ENCODE measurements at places on chromosomes 5 and 9.

GRCh38 chr9:84439250-84439649 lies 98.7 kb upstream of the SLC28A3 start:
- no peak for DNase-seq

DNA sequence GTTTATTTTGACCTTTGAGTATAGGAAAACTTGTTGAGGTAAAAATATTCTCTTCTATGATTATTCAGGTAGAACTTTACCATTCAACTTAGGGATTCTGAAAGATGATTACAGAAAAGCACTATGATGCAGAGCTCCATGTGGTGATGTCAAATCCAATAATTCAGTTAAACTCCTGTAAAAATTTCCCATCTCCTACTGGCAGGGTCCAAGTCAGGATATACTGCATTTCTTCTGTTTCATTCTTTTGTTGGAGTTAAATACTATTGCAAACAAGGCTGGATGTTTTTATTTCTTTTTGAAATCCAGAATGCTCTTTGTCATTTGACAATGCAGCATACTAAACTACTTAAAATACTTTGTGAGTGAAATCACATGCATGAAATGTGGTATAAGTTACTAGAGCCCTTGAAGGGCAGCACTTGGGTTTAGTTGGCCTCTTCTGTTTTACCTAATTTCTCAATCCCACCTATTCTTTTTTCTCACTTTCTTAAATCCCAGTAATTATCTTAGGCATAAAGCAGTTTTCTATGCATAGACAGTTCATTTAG lies 204.5 kb downstream of the FBXL7 start:
- DNase-seq: no peak

DNA sequence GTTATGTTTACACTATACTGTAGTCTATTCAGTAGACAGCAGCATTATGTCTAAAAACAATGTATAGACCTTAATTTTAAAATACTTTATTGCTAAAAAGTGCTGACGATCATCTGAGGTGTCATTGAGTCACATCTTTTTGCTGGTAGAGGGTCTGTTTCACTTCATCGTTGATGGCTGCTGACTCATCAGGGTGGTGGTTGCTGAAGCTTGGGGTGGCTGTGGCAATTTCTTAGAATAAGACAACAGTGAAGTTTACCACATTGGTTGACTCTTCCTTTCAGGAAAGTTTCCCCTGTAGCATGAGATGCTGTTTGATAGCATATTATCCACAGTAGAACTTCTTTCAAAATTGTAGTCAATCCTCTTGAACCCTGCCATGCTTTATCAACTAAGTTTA lies 150.3 kb downstream of the FBXL7 start:
- DNase-seq: no peak

- no peak for DNase-seq
Measured at GRCh38 chr5:180975338-180975737, 13.3 kb upstream of the BTNL3 start.

- no peak for DNase-seq
Measured at GRCh38 chr9:121566481-121567465, 67.1 kb upstream of the GGTA1 start.

DNA sequence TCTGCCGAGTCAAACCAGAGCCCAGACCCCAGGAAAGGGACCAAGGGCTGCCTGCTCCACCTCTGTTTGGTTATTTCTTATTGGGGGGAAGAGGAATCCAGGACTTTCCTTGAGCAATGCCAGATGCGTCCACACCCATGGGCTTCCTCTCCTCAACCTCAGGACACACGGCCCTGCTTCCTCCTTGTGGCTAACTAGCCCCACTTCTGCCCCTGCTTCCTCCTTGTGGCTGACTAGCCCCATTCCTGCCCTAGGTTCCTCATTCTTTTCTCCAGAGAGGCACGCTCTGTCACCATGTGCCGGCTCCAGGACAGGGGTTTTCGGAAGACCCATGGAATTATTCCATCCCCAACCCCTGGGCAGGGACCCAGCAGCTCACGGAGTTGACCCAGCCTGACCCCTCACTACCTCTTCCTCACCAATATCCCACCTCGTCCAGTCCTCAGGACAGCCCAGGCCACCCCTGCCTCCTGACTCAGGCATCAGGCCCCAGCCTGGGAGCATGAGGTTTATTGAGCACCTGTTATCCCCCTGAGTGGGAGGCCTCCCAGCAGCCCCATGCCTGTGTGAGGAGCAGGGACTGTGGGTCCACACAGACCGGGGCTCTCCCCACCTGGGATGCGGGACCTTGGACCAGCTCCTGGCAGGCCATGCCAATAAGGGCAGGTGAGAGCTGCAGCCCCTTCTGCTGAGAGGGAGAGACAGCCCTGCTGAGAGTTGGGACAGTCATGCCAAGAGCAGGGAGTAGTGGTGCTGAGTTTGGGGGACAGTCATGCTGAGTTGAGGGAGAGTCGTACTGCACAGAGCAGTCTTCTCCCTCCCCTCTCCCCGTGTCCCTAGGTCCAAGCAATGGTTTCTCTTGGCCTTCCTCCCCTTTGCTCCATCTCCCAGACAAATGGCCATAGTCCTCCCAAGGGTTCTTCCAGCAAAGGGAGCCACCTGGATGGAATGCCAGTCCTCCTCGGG lies 11.8 kb upstream of the FCN1 start:
- DNase-seq: no peak

DNA sequence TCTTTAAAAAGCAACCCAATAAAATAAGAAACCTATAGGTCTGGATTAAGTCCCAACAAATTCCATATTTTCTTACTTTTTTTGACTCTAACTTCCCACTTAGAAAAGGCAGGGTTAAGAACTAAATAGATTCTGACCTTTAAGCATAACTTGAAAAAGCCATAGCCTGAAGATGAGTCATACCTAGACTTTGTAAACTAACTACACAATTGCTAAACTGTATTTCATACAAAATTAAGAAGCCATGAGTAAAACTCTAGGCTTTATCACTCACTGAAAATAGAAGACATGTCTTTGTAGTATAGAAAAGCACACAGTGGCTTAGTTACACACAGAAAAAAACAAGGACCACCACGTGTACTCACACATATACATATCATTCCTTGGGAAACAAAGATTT lies 51.5 kb downstream of the MLLT3 start:
- no peak for DNase-seq

DNA sequence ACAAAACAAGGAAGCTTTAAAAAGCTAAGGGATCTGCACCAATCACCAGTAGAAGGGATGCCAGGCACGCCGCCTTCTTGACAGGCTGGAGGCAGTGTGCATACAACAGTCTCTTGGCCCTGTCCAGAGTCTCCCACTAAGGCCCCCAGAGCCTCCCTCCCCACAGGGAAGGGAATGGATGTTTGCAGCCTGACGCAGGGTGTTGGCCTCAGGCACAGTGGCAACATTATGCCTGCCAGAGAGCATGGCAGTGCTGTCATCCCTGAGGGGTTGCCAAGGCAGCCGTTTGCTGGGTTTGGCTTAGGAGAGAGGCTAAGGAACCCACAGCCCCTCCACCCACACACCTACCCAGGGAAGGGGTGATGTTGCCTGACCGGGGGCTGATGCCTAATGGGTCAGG lies 4.8 kb downstream of the HBEGF start:
- DNase-seq: peak; percentile 35

- no peak for DNase-seq
Measured at GRCh38 chr9:74078647-74079046, 418.5 kb upstream of the RORB start.

- no peak for DNase-seq
Measured at GRCh38 chr9:6525326-6526045, 112.5 kb downstream of the UHRF2 start.

DNA sequence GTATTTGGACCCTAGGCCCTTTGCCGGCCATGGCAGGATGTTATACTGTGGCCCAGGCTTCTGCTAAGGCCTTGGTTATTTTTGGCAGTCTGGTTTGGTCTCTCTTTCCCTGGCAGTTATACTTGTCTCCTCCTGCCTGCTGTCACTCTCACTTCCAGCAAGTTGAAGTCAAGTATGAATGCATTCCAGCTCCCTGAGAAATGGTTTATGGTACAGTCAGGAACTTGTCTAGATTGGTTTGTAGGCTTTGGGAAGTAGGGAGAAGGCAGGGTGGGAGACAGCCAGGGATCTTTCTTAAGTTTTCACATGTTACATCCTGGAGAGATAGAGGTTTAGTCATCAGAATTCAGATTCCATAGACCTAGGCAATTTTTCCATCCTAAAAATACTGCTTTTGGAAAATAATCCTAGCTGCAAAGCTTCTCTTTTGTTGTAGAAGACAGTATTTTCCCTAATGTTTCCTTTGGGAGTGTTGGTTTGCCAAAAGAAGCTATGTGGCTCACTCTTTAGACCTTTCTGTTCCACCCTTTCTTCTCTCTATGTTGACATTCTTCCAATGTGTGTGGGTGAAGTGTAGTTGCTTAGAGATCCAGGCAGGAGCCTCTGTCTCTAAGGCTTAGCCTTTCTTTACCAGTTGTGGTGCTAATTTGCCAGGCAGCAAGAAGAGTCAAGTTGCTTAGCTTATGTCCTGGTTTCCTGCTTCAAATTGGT lies 2.5 kb upstream of the KDM3B start:
- no peak for DNase-seq

GRCh38 chr9:121885345-121885901 lies 207.7 kb downstream of the TTLL11 start:
- DNase-seq: no peak

DNA sequence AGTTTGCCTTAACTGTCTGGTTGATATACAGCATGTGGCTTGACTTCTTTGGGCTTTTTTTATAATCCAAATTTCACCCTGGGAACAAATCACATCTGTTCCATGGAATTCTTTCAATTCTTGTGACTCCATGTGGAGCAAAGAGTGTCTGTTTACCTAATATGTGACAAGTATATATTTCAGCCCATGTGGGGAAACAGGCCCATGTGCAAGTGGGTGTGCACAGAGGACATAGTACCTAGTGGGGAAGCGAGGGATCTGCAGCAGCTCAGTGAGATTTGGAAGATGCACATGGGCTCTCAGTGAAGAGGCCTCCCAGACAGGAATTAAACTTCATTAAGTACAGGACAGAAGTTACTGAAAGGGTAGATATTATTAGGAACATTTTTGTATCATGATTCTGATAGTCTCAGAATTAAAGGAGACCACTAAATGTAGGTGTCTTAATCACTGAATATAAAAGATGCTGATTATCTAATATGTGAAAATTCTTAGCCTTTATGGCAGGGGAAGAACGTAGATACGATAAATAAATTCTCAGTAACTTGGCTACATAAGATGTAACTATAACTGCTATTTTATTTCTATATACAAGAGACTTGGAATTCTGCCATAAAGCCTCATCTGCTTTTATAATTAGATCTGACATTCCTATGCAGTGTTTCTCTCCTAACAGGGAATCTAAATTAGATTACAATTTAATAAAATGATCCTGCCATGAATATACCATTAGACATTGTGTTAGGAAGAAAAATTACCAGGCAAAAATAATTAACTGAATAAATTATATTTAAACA lies 181.2 kb downstream of the SLC12A2 start:
- no peak for DNase-seq

DNA sequence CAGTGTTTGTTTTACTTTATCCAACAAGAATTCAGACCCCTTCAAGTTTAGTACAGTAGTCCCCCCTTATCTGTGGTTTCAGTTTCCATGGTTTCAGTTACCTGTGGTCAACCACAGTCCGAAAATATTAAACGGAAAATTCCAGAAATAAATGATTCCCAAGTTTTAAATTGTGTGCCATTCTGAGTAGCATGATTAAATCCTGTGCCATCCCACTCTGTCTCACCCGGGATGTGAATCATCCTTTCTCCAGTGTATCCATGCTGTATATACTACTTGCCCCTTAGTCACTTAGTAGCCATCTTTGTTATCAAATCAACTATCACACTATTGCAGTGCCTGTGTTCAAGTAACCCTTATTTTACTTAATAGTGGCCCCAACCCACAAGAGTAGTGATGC lies 153.8 kb upstream of the RASA1 start:
- no peak for DNase-seq

DNA sequence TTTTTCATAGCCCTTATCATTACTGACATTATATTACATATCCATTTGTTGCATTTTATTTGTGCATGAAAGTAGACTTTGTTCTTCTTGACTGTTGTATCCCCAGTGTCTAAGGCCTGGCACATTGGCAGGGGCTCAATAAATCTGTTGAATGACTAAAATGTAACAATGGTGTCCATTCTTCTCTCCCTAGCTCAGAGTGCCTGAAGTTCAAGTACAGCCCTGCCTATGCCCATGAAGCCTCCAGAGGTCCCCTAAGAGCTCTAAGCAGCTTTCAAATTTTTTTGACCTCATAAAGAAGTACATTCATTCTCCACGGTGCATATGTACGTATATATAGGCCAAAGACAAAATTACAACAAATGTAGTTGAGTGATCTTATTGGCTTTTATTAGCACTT lies 4.2 kb upstream of the BSPRY start:
- DNase-seq: no peak
